ENCODE measurements at places on chromosomes 4 and X.

DNA sequence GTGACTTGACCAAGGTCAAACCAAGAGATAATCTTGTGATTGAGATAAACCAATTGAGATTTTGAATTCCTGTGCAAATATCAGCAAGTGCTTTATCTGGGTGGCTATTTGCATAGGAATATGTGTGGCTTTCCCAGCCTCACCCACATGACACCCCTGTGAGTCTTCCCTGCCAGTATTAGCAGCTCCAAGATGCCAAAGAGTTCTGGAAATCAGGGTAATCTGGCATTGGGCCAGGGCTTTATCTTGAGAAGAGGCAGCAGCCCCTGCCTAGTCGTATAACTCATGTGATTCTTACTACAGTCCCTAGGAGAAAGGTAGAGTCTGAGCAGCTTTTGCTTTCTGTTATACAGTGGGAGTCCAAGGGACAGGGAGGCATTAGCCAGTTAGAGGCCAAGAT is 87.7 kb downstream of the RLIM start:
- no peak overlapping the region for H3K4me3 ChIP-seq
- no peak overlapping the region for H3K27ac ChIP-seq
- no peaks in the 10 kb centered on the region for H3K4me1 ChIP-seq
- H3K27me3 ChIP-seq = no peaks in the 10 kb centered on the region
- no peak for DNase-seq

- H3K27ac ChIP-seq = no peak overlapping the region
- DNase-seq = no peak
- peak overlapping the region; percentile 11 for H3K4me3 ChIP-seq
- H3K27me3 ChIP-seq = no peaks in the 10 kb centered on the region
- H3K36me3 ChIP-seq = no peaks in the 10 kb centered on the region
- H3K4me1 ChIP-seq = no peaks in the 10 kb centered on the region
Observed at GRCh38 chrX:155767051-155767875, 113.9 kb upstream of the VAMP7 start.

- H3K27me3 ChIP-seq = no peaks in the 10 kb centered on the region
- H3K4me1 ChIP-seq = no peaks in the 10 kb centered on the region
- H3K4me3 ChIP-seq = no peak overlapping the region
- DNase-seq = no peak
Observed at GRCh38 chr4:103026868-103027267, 7.4 kb upstream of the SLC9B1 start.

- no peaks in the 10 kb centered on the region for H3K4me1 ChIP-seq
- no peaks in the 10 kb centered on the region for H3K36me3 ChIP-seq
- no peak for DNase-seq
- H3K4me3 ChIP-seq = no peak overlapping the region
- no peaks in the 10 kb centered on the region for H3K27me3 ChIP-seq
- H3K27ac ChIP-seq = no peak overlapping the region
Observed at GRCh38 chrX:150217609-150218008, 145.5 kb upstream of the MAMLD1 start.

- no peak for DNase-seq
- no peaks in the 10 kb centered on the region for H3K27me3 ChIP-seq
- H3K4me1 ChIP-seq = no peaks in the 10 kb centered on the region
Observed at GRCh38 chr4:129614611-129615010, 518.7 kb downstream of the C4orf33 start.

DNA sequence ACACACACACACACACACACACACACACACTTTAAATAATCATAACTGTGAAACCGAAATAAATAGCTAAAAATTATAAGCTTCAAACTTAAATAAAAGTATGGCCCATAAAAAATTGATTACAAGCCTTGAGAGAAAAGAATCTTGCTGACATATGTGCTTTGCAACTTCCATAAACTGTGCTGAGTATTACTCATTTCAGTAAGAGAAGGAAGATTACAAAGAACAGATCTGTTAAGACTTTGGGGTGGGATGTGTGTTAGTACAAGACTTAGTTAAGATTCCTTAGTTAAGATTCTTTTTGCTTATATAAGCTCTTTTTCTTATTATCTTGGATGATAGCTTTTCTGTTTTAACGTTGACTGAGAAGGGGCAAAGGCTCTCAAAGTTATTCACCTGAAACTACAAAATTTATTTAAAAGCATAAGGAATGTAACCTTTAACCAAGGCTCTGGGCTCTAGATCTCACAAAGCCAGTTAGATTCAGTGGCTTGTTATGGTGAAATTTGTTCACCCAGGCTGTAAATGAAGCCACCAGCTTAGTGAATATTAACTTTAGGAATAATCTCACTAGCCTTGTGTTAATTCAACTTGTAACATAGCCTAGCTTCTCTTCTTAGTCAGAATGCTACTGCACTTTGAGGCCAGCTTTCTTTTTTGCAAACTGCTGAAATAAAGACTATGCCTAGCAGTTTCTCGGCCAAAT is 58.2 kb downstream of the ARSJ start:
- peaks cover 19% of the 10 kb centered on the region for H3K4me1 ChIP-seq
- no peaks in the 10 kb centered on the region for H3K27me3 ChIP-seq
- no peak overlapping the region for H3K4me3 ChIP-seq
- H3K36me3 ChIP-seq = peaks cover 7% of the 10 kb centered on the region

- H3K4me3 ChIP-seq = no peak overlapping the region
- no peak overlapping the region for H3K27ac ChIP-seq
- no peaks in the 10 kb centered on the region for H3K4me1 ChIP-seq
- no peaks in the 10 kb centered on the region for H3K27me3 ChIP-seq
- no peaks in the 10 kb centered on the region for H3K36me3 ChIP-seq
Observed at GRCh38 chrX:149996515-149996914, 58.2 kb upstream of the EOLA2 start.

- H3K27me3 ChIP-seq = peaks cover 7% of the 10 kb centered on the region
- peak; percentile 49 for DNase-seq
Observed at GRCh38 chr4:649751-650310, 24.2 kb downstream of the ATP5ME start.

GRCh38 chr4:185797596-185798338 is 14.2 kb downstream of the SORBS2 start:
- no peak overlapping the region for H3K27ac ChIP-seq
- DNase-seq = no peak
- H3K4me3 ChIP-seq = no peak overlapping the region
- H3K36me3 ChIP-seq = no peaks in the 10 kb centered on the region
- peaks cover 7% of the 10 kb centered on the region for H3K4me1 ChIP-seq

- H3K36me3 ChIP-seq = no peaks in the 10 kb centered on the region
- no peak overlapping the region for H3K27ac ChIP-seq
- H3K4me1 ChIP-seq = no peaks in the 10 kb centered on the region
- H3K4me3 ChIP-seq = no peak overlapping the region
Observed at GRCh38 chr4:148574502-148574901, 132.3 kb upstream of the NR3C2 start.

GRCh38 chrX:18389966-18390365 is 35.4 kb upstream of the CDKL5 start:
- no peaks in the 10 kb centered on the region for H3K4me1 ChIP-seq
- H3K27me3 ChIP-seq = no peaks in the 10 kb centered on the region
- no peak overlapping the region for H3K27ac ChIP-seq
- no peak overlapping the region for H3K4me3 ChIP-seq
- no peaks in the 10 kb centered on the region for H3K36me3 ChIP-seq
- DNase-seq = no peak

DNA sequence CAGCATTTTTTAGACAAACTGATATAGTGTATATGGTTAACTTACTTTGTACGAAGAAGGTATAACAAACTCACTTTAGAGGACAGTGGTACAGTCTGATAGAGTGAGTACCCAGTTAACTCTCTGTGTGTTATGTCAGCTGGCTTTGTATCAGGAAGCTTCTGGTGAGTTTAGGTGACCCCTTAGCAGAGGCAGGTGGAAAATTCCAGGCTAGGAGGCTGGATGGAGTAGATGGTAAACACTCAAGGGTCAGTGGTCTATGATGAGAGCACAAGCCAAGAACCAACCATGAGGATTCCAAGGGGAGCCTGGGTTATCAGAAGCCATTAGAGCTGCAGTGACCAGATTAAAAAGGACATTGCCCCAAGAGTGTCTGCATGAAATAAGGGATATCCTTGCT is 227.3 kb upstream of the CENPE start:
- H3K4me1 ChIP-seq = peaks cover 11% of the 10 kb centered on the region
- no peaks in the 10 kb centered on the region for H3K36me3 ChIP-seq
- H3K4me3 ChIP-seq = no peak overlapping the region
- no peak for DNase-seq
- H3K27ac ChIP-seq = peak overlapping the region; percentile 6

- H3K36me3 ChIP-seq = no peaks in the 10 kb centered on the region
- no peak for DNase-seq
- H3K27me3 ChIP-seq = peaks cover 8% of the 10 kb centered on the region
- H3K27ac ChIP-seq = no peak overlapping the region
- no peak overlapping the region for H3K4me3 ChIP-seq
Observed at GRCh38 chr4:25088093-25088952, 57.6 kb upstream of the LGI2 start.

GRCh38 chr4:124941267-124941666 is 228.7 kb upstream of the ANKRD50 start:
- no peak for DNase-seq
- H3K36me3 ChIP-seq = no peaks in the 10 kb centered on the region
- no peaks in the 10 kb centered on the region for H3K27me3 ChIP-seq
- peak overlapping the region; percentile 99 for H3K27ac ChIP-seq
- no peak overlapping the region for H3K4me3 ChIP-seq

GRCh38 chr4:38670939-38671591 is 7.1 kb downstream of the KLF3 start:
- peaks cover 89% of the 10 kb centered on the region for H3K4me1 ChIP-seq
- H3K27ac ChIP-seq = peak overlapping the region; percentile 91
- no peak for DNase-seq
- no peaks in the 10 kb centered on the region for H3K27me3 ChIP-seq

- H3K27me3 ChIP-seq = no peaks in the 10 kb centered on the region
- no peaks in the 10 kb centered on the region for H3K36me3 ChIP-seq
- H3K4me3 ChIP-seq = no peak overlapping the region
- H3K27ac ChIP-seq = no peak overlapping the region
Observed at GRCh38 chr4:5045097-5045496, 6.2 kb upstream of the STK32B start.

DNA sequence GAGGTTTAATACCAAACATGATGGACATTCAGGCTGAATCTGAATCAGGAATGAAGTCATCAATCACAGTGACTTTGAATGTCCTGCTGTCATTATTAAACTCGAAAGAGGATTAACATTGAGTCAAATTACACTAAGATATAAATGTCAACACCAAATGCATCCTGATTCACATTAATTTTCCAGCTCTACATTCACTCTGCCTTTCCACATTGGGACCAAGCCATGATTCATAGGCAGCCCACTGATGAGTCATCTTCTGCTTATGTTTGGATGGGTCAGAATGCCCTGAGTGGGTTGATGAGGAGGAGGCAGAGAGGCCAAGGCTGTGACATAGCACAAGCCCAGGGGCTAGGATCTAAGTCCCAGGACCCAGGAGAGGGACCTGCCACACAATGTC is 247.6 kb upstream of the RPS6KA3 start:
- no peaks in the 10 kb centered on the region for H3K27me3 ChIP-seq
- H3K36me3 ChIP-seq = no peaks in the 10 kb centered on the region
- DNase-seq = no peak
- H3K27ac ChIP-seq = peak overlapping the region; percentile 72
- H3K4me1 ChIP-seq = peaks cover 17% of the 10 kb centered on the region

- H3K4me1 ChIP-seq = peaks cover 6% of the 10 kb centered on the region
- peak overlapping the region; percentile 17 for H3K27ac ChIP-seq
- H3K27me3 ChIP-seq = no peaks in the 10 kb centered on the region
Observed at GRCh38 chr4:30429813-30430761, 290.1 kb upstream of the PCDH7 start.

- no peaks in the 10 kb centered on the region for H3K36me3 ChIP-seq
- no peak overlapping the region for H3K27ac ChIP-seq
- no peak overlapping the region for H3K4me3 ChIP-seq
Observed at GRCh38 chr4:87497159-87497558, 32.0 kb downstream of the SPARCL1 start.

GRCh38 chrX:110180176-110180927 is 137.5 kb downstream of the AMMECR1 start:
- H3K27me3 ChIP-seq = no peaks in the 10 kb centered on the region
- peaks cover 21% of the 10 kb centered on the region for H3K4me1 ChIP-seq
- no peaks in the 10 kb centered on the region for H3K36me3 ChIP-seq
- no peak overlapping the region for H3K4me3 ChIP-seq
- peak; percentile 68 for DNase-seq
- H3K27ac ChIP-seq = peak overlapping the region; percentile 86

DNA sequence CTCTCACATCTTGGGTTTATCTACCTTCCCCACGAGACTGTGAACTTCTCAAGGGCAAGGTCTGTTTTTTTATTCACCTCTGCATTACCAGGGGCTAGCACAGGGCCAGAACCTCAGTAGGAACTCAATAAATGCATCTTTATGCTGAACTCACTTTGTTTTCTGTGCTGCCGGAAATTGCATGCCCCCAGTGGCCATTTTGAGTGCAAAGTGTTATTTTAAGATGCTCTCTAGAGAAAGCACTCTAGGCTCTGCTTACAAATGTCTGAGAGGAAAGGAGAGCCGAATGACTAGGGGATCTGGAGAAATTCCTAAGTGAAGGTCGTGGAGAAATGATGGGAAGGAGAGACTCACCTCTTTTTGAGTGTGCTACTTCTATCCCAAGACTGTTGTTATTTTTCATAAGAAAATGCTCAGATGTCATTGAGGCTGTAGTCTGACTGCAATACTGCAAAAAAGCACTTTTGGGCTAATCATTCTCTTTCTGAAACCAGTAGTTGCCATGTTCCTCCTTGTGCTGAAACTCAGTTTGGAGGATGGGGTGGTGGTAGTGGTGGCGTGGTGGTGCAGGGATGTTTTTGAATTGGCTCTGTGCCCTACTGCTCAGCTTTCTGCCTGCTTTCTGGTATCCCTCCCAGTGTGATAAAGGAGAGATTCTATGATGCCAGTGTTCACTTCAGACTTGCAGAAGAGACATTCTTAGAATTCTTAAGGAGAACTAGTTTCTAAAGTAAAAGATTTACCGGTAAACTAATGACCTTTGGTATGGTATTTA is 41.3 kb downstream of the DOCK11 start:
- no peaks in the 10 kb centered on the region for H3K36me3 ChIP-seq
- H3K27me3 ChIP-seq = no peaks in the 10 kb centered on the region
- H3K27ac ChIP-seq = no peak overlapping the region
- H3K4me3 ChIP-seq = no peak overlapping the region
- H3K4me1 ChIP-seq = no peaks in the 10 kb centered on the region
